NCI-H2029 (cell line): ENCODE measurements at places on chromosomes 7 and 10.

DNA sequence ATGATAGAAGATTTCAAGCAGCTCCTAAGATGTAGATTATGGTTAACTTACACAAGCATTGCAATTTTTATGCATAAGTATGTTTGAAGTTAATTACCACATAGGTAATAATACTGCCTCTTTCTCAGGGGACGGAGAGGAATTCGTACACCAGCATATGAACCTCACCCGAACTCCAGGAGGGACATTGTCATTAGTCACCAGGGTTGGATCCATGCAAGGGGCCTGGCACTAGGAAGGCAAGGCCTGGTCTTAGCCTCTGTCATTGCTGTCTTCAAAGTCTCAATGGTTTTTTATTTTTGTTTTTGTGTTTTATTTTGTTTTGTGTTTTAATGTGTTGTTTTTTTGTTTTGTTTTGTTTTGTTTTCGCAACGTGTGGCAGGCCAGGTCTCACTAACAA is 145.6 kb upstream of the PPP2R2D start:
- no peak for DNase-seq

GRCh38 chr7:70693686-70694433 is 438.1 kb upstream of the GALNT17 start:
- peak; percentile 58 for DNase-seq

DNA sequence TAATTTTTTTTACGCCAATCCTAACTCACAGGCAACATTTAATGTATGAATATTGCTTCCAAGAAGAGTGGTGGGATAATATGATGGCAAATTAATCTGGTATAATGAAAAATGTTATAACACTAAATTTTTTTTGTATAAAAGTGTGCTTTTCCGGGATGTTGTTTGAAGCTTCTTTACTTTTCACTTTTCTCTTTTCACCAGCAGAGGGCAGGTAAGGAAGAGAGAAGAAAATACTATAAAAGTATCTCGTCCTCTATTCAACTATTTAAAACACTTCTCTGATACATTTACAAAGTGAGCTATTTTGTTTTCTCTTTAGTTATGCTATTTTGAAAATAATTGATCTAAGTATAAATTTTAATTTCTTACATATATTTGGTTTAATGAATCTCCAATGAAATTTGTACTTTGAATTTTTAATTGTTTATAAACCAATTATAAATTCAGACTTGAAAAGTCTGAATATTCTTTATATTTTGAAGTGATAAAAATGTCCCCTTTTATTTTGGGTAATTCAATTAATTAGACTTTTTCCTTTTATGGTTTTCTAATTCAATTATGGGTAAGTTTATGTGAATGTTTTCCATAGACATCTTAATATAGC is 20.7 kb upstream of the CFTR start:
- peak; percentile 42 for DNase-seq

- DNase-seq, result no peak
Measured at GRCh38 chr7:27031289-27032172, 64.3 kb downstream of the HOXA1 start.

- DNase-seq, result no peak
Measured at GRCh38 chr7:157797361-157797760, 460.6 kb downstream of the DNAJB6 start.

GRCh38 chr10:123463181-123463580 is 203.0 kb upstream of the GPR26 start:
- no peak for DNase-seq

GRCh38 chr7:98659756-98660155 is 42.7 kb downstream of the NPTX2 start:
- no peak for DNase-seq

GRCh38 chr7:131038153-131038552 is 289.5 kb upstream of the MKLN1 start:
- DNase-seq, result no peak

DNA sequence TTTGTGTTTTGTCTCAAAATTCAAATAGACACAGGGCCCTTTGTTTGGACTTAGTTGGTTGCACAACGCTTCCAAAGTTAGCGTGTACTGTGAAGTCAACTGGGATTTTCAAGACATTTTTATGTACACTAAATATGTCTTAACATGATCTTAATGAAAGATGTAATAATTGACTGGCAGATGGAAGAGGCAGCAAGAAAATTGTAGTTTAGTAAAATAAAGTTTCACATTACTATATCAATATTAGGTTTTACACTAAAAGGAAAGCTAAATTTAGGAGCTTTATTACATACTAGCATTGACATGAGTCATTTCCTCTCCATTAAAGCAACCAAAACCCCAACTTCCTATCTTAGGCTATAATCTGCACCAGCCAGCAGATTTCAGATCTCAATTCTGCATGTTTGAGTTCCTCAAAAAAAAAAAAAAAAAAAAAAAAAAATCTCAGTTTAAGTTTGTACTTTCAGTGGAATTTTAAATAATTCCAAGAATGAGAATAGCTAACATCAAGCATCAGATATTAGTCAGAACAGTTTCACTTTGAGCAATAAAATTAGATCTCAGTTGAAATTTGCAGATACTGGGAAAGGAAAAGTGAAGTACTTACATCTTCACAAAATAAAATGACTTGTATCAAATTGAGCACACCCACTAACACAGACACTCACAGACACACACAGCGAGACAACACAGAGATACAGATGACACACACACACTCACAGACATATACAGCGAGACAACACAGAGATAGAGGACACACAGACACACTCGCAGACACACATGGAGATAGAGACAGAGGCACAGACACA is 346.6 kb upstream of the KLF6 start:
- DNase-seq, result no peak

GRCh38 chr7:139855498-139856270 is 26.6 kb downstream of the TBXAS1 start:
- no peak for DNase-seq

DNA sequence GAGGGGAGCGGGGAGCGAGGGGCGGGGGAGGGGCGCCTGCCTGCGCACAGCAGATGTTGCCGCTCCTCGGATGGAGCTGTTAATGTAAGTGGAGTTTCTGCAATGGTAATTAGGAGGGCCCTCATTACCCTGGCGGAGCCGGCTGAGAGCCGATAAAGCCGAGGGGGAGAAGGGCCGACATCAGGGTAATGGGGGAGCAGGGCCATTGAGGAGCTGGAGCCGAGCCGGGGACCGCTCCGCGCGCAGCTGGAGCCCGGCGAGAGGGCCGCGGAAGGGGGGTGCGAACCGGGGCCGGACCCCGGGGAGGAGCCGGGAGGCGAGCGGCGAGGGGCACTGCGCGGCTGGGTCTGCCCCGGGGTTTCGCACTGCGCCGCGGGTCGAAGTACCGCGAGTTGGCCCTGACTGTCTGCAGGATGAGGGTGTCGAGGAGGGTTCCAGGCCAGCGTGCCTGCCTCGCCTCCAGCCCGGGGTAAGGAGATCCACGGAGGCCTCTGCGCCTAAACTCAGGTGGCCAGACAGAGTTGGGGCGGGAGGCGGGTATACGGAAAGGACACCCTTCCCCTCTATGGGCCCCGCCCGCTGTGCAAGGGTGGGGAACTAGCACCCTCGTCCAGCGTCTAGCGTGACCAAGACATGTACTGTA is 55.0 kb upstream of the LBX1 start:
- no peak for DNase-seq

DNA sequence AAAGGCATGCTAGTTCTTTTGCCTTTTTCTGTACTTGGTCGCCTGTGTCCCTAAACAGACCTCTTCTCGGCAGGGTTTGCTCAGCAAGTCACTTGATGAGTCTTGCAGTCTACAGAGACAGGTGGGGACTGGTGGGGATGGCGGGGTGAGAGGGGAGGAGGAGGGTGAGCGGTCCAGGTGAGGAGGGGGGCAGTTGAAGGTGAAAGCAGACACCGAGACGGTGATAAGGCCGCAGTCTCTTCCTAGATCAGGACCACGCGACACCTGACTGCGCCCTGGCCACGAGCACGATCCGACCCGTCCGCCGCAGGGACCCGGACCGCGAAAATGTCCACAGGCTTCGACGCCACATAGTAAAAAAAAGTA is 566 bp downstream of the ASNS start:
- DNase-seq, result peak; percentile 65

DNA sequence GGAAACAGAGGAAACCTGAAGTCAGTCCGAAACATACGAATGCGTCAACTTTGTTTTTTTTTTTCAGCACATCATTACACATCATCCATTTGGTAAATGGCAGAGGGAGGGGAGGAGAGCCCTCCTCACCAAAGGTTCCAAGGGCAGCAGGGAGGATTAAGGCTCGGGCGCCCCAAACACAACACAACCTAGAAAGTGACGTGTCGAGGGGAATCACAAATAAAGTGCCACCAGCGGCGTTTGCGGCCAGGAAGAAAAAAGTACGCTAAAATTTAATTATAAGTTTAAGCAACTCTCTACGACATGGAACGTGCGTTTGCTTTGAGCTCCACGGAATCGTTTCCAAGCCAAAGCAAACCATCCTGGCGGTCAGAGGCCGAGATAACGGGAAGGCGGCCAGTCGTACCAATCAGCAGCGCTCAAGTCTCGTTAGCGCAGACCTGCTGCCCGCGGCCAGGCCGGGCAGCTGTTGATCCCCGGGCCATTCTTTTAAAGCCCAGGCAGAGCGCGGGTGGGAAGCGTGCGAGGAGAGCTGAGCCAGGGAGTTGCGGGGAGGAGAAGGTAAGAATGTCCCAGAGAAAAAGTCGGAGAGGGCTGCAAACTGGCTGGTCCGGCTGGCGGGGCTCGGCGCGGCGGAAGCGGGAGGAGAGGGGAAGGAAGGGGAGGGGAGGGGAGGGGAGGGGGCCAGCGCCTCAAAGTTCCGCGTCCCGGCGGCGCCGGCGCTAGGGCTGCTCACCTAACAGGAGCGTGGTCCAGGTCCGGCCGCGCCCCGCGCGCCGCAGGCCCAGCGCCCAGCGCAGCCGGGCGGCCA is 719 bp downstream of the DPY19L1 start:
- peak; percentile 21 for DNase-seq

DNA sequence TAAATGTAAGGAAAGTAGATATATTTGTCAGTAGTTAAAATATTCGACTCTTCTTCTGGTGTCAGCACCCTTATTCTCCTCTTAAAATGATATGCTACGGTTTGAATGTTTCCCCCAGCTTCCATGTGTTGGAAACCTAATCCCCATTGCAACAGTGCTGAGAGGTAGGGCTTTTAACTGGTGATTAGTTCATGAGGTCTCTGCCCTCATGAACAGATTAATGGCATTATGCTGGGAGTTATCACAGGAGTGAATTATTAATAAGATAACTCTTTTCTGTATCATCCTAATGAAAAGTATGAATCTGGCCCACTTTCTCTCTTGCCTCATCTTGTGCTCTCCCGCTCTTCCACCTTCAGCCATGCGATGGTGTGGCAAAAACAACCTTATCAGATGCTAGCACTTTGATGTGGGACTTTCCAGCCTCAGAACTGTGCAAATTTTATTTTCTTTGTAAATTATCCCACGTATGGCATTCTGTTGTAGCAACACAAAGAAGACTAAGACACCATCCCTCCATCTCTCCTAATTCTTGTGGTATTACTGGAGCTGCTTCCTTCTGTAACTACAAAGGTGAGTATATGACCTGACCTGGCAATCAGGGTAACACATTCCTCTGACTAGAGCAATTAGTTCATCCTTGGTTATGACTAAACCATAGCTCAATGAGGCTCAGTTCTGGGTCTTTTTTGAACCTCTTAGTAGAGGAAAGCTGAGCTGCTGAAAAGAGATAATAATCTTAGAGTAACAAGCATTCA is 171.1 kb upstream of the TMEM196 start:
- no peak for DNase-seq

DNA sequence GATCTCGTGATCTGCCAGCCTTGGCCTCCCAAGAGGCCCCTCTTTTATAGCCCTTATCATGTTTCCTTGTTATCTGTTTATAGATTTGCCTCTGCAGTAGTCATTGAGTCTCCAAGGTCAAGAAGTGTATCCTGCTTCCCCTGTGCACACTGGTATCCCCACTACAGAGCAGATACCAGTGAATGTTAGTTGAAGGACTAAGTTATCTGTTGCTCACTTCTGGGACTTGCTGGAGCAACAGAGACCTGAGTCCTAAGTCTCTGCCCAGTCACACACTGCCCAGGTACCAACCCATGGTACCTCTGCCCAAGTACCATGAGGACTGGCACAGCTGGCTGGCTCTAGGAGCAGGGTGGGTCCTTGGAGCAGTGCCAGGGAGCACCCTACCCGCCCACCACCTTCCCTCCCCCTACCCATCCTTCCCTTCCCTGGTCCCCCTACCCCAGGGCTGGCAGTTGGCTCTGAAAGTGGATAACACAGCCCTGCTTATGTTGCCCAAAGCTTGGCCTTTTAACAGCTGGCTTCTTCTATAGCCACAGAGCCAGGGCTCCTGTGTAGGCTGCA is 26.5 kb upstream of the PDCD4 start:
- DNase-seq, result no peak

- DNase-seq, result no peak
Measured at GRCh38 chr10:58806970-58807628, 294.4 kb downstream of the BICC1 start.

DNA sequence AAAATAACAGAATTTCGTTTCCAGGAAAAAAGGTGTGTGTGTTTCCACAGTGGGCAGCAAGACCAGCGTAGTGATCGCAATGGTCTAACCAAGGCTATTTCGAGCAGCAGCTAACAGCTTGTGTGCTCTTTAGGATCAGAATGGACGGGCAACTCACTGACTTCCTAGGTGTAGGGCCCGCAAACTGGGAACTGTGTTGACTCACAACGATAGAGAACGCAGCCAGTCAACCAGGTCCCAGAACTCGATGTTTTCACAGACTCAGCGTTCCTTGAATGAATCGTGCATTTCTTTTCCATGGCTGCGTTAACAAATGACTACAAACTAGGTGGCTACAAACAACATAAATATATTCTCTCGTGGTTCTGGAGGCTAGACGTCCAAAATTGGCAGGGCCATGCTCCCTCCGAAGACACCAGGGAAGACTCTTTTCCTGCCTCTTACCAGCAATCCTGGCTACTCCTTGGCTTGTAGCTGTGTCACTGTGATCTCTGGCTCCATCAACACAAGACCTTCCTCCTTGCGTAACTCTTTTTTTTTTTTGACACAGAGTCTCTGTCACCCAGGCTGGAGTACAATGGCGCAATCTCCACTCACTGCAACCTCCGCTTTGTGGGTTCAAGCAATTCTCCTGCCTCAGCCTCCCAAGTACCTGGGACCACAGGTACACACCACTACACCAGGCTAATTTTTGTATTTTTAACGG is 39.1 kb downstream of the PODXL start:
- no peak for DNase-seq

GRCh38 chr7:152161171-152161570 is 135.7 kb downstream of the GALNT11 start:
- DNase-seq, result no peak

GRCh38 chr10:11026773-11027172 is 9.1 kb downstream of the CELF2 start:
- no peak for DNase-seq

- DNase-seq, result no peak
Measured at GRCh38 chr7:151406051-151406875, 3.6 kb downstream of the WDR86 start.
